Stimulated activated CD4-positive, alpha-beta T cell treated with anti-CD3 and anti-CD28 coated beads, Interleukin-1b, Interleukin-23, amount 100 ng/mL, for 1 hour (primary cell): ENCODE measurements at places on chromosomes 2 and 18.

DNA sequence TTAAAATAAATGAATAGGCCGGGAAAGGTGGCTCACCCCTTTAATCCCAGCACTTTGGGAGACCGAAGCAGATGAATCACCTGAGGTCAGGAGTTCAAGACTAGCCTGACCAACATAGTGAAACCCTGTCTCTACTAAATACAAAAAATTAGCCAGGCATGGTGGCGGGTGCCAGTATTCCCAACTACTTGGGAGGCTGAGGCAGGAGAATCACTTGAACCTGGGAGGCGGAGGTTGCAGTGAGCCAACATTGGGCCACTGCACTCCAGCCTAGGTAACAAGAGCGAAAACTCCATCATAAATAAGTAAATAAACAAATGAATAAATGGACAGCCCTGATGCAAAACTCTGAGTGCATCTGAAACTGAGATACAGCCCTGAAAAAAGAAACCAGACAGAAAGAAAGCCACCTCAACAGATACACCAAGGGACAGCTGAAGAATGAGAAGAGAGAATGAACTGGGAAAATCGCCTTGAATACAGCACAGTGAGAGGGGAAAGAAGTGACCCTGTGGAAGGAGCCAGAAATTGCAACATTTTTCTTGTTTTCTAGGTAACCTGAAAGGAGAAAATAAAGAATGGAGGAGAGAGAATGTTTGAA, 64.4 kb downstream of the TRABD2A start:
- DNase-seq, result no peak

DNA sequence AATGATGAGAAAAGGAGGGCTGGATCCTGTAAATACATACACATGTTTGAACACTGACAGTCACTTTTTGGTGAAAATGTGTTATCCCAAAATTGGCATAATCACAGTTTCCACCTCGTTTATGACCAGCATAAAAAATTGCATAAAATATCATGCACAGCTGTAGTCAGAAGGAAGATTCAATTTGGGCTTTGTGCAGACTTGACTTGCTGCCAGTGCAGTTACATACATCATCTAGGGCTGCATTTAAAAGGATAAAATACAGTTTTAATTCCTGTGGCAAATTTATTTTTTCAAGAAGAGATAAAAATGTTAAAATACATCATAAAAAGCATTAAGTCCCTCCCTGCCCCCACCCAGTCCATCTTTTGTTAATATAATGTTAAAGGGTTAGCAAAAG, 103.8 kb downstream of the VWC2L start:
- no peak for DNase-seq

DNA sequence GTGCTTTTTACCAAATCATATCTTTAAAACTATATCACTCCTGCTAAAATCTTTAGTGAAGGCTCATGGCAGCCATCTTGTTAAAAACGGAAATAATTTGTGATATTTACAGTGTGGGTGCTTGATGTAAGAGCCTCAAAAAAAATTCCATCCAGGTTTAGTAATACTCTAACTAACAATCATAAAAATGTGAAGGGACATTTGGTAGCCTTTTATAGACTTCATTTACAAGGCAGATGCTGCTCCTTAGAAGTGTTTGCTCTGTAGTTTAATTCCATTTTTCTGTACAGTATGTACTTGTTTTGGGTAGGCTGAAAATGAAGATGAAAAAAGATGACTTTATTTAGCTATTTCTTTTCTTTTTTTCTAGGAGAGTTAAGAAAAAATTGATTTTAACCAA, 525.0 kb downstream of the ZEB2 start:
- no peak for DNase-seq

- DNase-seq, result no peak
These were observed 366.7 kb downstream of the NUP35 start for GRCh38 chr2:183490914-183491313.

GRCh38 chr2:101623031-101623521, 74.4 kb upstream of the MAP4K4 start:
- no peak for DNase-seq
